ENCODE measurements at places on chromosomes 5 and 9.

DNA sequence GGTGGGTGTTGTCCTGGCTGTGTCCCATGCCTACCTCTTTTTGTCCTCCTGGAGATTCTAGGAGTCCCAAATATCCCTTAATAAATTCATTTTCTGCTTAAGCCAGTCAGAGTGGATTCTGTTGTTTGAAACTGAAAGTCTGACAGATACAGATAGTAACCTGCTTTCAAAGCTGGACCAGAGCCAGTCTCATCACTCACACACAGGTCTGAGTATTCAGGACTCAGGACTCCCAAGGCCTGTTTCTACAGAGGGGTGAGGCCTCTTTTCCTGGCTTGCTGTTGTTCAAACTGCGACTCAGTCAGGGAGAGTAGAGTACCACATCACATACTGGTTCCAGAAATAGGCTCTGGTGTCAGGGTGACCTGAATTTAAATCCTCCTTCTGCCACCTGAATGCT is 190.1 kb downstream of the PAX5 start:
- DNase-seq, result no peak

DNA sequence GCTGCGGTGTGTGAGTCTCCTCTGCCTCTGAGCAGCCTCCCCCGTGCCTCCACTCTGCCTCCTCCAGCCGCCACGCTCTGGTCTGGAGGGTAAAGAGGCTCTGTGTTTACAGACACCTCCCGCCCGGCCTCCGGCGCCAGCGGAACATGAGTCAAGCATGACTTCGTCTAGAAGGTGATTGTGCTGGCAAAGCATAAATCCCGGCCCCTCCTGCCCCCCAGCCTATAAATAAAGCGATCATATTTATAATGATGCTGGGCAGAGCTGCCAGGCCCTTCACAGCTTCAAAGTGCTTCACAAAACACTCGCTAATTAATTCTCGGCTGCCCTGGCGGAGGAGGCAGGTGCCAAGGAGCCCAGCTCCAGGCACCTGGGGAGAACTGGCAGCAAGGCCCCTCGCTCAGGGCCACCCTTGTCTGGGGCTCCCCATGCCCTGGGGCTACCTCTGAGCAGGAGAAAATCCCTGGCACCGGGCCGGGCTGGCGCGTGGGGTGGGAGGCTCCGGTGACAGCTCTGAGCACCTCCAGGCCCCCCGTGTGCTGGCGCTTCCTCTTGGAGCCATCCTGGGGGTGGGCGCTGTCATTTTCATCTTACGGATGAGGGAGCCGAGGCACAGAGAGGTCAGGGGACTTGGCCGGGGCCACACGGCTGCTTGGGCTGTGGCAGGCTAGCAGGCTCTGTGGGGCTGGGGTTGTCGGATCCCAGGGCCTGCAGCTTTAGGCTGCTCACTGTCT is 87.8 kb downstream of the RXRA start:
- DNase-seq, result no peak

DNA sequence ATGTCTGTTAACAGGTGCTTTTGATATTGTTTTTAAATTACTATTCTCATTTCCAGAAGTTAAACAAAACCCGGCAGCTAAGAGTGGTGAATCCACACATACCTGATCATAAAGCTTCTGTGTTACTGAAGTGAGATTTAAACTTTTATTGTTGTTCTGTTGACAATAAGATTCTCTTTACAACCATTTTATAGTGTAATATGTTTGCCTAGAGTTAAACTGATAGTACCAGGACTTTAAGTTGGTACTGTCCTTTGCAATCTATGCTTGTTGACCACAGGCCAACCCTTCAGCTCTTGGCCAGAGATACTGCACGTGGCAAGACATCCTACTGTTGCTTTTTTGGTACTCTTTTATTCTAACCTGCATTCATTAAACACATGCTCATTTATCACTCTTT is 806.2 kb downstream of the MTRR start:
- no peak for DNase-seq

DNA sequence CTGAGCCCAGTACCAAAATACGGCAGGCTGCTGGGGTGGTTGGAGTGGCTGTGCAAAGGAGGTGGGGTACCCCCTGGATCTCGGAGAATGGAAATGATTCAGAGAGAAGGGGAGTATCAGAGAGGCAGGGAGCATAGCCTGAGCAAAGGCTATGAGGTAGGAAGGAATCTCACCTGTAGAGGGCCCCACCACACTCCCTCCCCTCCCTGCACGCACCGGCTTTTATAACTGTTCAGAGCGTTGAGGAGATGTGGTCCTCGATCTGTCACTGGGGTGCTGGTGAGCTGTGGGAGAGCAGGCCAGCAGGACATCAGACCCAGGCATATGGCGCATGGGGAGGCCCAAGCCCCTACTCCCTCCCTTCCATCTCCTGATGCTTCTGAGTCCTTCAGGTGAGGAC is 13.2 kb downstream of the PHF19 start:
- DNase-seq, result no peak

Measured in stimulated activated CD4-positive, alpha-beta T cell treated with anti-CD3 and anti-CD28 coated beads, Interleukin-4, amount 100 ng/mL, for 48 hours (primary cell).